Glutamatergic neuron (in vitro differentiated cells): ENCODE measurements at places on chromosomes 11 and 22.

- no peaks in the 10 kb centered on the region for H3K36me3 ChIP-seq
- peak overlapping the region; percentile 61 for H3K4me3 ChIP-seq
- H3K27me3 ChIP-seq, result peaks cover 20% of the 10 kb centered on the region
- peak overlapping the region; percentile 77 for H3K27ac ChIP-seq
- DNase-seq, result no peak
- H3K4me1 ChIP-seq, result peaks cover 44% of the 10 kb centered on the region
These were observed 575 bp downstream of the MFNG start for GRCh38 chr22:37485395-37486223.

- no peak overlapping the region for H3K4me3 ChIP-seq
- DNase-seq, result no peak
- peaks cover 15% of the 10 kb centered on the region for H3K27me3 ChIP-seq
These were observed 6.1 kb downstream of the MAP4K2 start for GRCh38 chr11:64796757-64797541.

DNA sequence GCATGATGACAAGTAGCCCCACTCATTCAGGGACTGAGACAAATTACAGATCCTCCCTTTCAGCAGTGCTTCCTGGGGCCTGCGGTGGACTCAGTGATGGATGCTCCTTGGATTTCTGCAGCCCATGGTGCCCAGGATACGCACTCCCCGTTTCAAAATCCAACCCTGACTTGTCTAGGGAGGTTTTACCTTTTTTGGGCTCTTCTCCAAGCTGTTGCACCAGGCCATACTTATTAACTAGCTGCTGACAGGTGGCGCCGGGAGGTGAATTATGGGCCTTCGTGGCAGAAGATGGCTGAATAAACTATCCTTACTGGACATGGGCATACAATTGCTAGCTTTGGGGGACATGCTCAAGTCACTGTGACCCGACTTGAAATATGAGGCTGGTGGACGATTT is 324.3 kb upstream of the SYN3 start:
- H3K4me3 ChIP-seq, result no peak overlapping the region
- no peak for DNase-seq
- peaks cover 14% of the 10 kb centered on the region for H3K36me3 ChIP-seq
- H3K4me1 ChIP-seq, result peaks cover under 1% of the 10 kb centered on the region
- no peak overlapping the region for H3K27ac ChIP-seq

DNA sequence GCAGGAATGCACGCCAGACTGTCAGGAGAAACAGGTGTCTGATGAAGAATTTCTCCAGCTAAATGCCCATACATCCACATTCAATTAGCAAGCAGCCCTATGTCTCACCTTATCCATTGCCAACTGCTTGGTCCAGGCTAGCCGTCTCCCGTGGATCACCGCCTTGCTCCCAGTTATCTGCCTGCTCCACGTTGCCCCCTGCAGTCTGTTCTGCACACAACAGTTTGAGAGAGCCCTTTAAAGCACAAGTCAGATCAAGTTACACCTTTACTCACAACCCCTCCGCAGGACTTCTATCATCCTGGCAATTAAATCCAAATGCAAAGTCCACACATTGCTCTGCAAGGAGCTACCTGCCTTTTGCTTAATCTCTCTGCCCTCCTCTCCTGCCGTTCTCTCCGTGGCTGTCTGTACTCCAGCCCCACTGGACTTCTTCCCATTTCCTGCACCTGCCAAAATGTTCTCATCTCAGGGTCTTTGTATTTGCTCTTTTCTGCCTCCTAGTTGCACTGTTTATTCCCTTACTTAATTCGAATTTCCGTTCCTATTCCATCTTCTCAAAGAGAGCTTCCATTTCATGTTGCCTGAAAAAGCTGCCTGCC is 185.3 kb upstream of the LARGE1 start:
- no peak overlapping the region for H3K27ac ChIP-seq
- H3K4me3 ChIP-seq, result no peak overlapping the region
- H3K27me3 ChIP-seq, result peaks cover 12% of the 10 kb centered on the region
- H3K36me3 ChIP-seq, result no peaks in the 10 kb centered on the region
- DNase-seq, result peak; percentile 84

DNA sequence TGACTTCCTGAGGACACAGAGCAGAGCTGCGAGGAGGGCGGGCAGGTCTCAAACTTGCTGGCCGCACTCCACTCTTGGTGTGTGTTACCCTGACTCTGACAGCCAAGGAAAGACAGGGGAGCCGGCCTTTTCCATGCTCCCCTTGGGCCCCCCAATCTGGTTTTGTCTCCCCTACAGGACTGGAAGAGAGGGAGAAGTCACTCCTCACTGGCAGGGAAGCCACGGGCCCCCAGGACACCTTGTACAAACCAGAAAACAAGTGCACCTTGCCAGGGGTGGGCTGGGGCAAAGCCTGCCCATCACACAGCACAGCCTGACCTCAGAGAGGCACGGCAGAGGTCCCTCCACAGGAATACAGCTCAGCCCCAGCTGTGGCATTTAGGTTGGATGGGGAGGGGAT is 20.2 kb downstream of the CBX7 start:
- peaks cover 12% of the 10 kb centered on the region for H3K27me3 ChIP-seq
- no peak for DNase-seq
- no peak overlapping the region for H3K27ac ChIP-seq
- H3K4me1 ChIP-seq, result peaks cover 14% of the 10 kb centered on the region
- no peaks in the 10 kb centered on the region for H3K36me3 ChIP-seq

- H3K36me3 ChIP-seq, result no peaks in the 10 kb centered on the region
- no peaks in the 10 kb centered on the region for H3K27me3 ChIP-seq
- H3K4me3 ChIP-seq, result no peak overlapping the region
- H3K27ac ChIP-seq, result no peak overlapping the region
- DNase-seq, result no peak
- no peaks in the 10 kb centered on the region for H3K4me1 ChIP-seq
These were observed 6.3 kb downstream of the MS4A12 start for GRCh38 chr11:60498853-60499252.

GRCh38 chr11:86671531-86672006 is 847 bp downstream of the ME3 start:
- peak overlapping the region; percentile 74 for H3K4me3 ChIP-seq
- H3K27ac ChIP-seq, result peak overlapping the region; percentile 20
- H3K36me3 ChIP-seq, result no peaks in the 10 kb centered on the region

DNA sequence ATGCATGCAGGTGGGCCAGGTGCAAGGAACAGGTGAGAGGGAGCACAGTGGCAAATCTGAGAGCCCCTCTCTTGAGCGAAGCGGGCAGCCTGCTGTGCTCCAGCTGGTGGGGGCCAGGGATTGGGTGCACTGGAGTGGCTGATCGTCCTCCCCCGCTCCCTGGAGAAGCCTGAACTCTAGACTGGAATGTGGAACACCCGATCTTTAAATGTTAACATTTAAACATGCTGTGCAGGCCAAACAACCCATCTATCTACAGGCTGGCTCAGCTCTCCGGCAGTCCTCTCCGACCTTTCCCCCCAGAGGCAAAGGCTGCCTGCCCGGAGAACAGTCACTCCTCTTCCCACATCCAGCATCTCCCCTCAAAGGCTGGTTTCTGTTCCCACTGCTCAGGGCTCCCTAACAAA is 5.1 kb downstream of the MRGPRF start:
- H3K4me1 ChIP-seq, result peaks cover 12% of the 10 kb centered on the region
- no peak overlapping the region for H3K27ac ChIP-seq
- no peak for DNase-seq
- no peak overlapping the region for H3K4me3 ChIP-seq

DNA sequence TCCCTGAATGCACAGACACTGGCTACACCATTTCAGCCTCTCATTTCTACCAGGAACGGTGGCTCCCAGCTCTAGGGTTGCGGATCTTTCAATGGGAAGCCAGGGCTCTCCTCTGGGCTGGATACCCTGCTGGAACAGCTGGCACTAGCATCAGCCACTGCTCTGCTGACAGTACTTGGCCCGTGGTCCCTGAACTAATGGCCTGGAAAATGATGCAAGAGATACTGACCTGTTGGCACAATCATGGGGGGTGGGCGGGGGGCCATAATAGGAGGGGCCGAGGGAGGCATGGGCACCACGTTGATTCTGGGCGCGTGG is 10.7 kb upstream of the TBC1D10A start:
- H3K36me3 ChIP-seq, result no peaks in the 10 kb centered on the region
- no peaks in the 10 kb centered on the region for H3K4me1 ChIP-seq
- H3K27ac ChIP-seq, result no peak overlapping the region
- no peak overlapping the region for H3K4me3 ChIP-seq
- no peaks in the 10 kb centered on the region for H3K27me3 ChIP-seq
- DNase-seq, result no peak

- no peaks in the 10 kb centered on the region for H3K36me3 ChIP-seq
- peaks cover 2% of the 10 kb centered on the region for H3K4me1 ChIP-seq
- H3K4me3 ChIP-seq, result no peak overlapping the region
These were observed 28.7 kb downstream of the NPAT start for GRCh38 chr11:108193725-108194124.

DNA sequence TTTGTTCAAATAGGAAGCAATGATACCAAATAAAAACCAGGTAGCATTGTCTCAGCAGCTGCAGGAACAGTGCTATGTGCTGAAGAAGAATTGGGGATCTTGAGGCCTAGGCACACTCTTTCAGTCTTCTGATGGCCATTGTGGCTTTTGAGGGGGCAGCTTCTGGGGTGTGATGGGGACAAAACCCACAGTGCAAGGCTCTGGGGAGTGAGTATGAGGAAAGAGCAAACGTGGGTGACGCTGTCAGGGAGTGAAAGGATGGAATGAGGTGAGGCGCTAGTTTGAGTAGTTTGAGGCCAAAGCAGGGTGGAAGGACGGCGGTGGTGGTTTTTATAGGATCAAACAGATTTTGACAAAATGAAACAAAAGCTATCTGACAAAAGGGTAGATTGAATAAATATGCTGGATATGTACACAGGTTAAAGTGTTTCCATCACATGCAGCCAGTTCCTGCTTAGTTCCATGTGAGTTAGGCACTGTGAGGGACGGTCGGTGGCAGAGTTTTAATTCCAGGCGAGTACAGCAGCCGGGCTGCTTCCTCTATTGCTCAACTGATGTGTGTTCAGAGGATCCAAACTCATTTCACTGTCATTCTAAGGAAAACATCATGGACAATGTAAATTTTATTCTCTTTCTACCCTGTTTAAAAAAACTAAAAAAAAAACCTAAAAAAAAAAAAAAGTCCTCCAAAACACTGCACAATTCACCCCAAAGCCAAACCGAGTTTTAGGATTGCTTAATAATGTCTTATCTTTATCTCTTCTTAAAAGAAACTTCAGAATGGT is 18.9 kb downstream of the ADAMTS15 start:
- H3K27ac ChIP-seq, result no peak overlapping the region
- H3K36me3 ChIP-seq, result no peaks in the 10 kb centered on the region
- no peak for DNase-seq
- H3K4me3 ChIP-seq, result no peak overlapping the region
- H3K4me1 ChIP-seq, result no peaks in the 10 kb centered on the region
- no peaks in the 10 kb centered on the region for H3K27me3 ChIP-seq

GRCh38 chr11:12280199-12280837 is 97.1 kb upstream of the PARVA start:
- DNase-seq, result no peak
- H3K4me1 ChIP-seq, result peaks cover 2% of the 10 kb centered on the region
- no peak overlapping the region for H3K4me3 ChIP-seq
- peaks cover 2% of the 10 kb centered on the region for H3K27me3 ChIP-seq

- H3K36me3 ChIP-seq, result no peaks in the 10 kb centered on the region
- no peak overlapping the region for H3K27ac ChIP-seq
- H3K4me3 ChIP-seq, result no peak overlapping the region
- H3K4me1 ChIP-seq, result peaks cover 45% of the 10 kb centered on the region
These were observed 124.5 kb downstream of the COMMD9 start for GRCh38 chr11:36164506-36165250.

- peaks cover 9% of the 10 kb centered on the region for H3K4me1 ChIP-seq
- H3K27ac ChIP-seq, result peak overlapping the region; percentile 36
- H3K36me3 ChIP-seq, result no peaks in the 10 kb centered on the region
- peak; percentile 51 for DNase-seq
- peaks cover under 1% of the 10 kb centered on the region for H3K27me3 ChIP-seq
- H3K4me3 ChIP-seq, result peak overlapping the region; percentile 7
These were observed 41.8 kb downstream of the TXN2 start for GRCh38 chr22:36439481-36440271.

- no peak for DNase-seq
- H3K27ac ChIP-seq, result no peak overlapping the region
- H3K4me3 ChIP-seq, result no peak overlapping the region
- no peaks in the 10 kb centered on the region for H3K4me1 ChIP-seq
These were observed 47.1 kb downstream of the INSC start for GRCh38 chr11:15161790-15162189.

GRCh38 chr22:35411102-35411501 is 11.2 kb downstream of the MCM5 start:
- no peaks in the 10 kb centered on the region for H3K4me1 ChIP-seq
- no peak overlapping the region for H3K27ac ChIP-seq
- H3K27me3 ChIP-seq, result peaks cover 5% of the 10 kb centered on the region
- no peak for DNase-seq
- peaks cover 4% of the 10 kb centered on the region for H3K36me3 ChIP-seq

DNA sequence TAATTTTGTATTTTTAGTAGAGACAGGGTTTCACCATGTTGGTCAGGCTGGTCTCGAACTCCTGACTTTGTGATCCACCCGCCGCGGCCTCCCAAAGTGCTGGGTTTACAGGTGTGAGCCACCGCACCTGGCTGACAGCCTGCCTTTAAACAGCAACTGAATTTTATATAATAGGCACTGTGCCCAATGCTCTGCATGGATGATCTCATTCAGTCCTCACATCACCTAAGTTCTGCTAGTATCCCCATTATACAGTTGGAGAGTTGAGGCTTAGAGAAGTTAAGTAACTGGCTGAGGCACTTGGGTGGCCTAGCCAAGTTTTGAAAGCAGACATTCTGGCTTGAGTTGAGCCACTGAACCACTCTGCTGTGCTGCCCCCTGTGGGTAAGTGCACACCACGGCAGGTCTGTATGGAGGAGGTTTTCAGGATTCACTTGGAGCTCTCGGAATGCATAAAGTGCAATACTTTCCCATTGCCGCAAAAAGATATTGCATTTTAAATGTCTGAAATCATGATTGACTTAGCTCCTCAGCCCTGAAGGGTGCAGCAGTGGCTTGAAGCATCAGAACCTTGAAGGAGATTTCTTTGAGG is 112.4 kb downstream of the LDLRAD3 start:
- H3K36me3 ChIP-seq, result peaks cover 13% of the 10 kb centered on the region
- no peak overlapping the region for H3K4me3 ChIP-seq
- H3K4me1 ChIP-seq, result peaks cover 20% of the 10 kb centered on the region
- no peak overlapping the region for H3K27ac ChIP-seq
- DNase-seq, result peak; percentile 63

DNA sequence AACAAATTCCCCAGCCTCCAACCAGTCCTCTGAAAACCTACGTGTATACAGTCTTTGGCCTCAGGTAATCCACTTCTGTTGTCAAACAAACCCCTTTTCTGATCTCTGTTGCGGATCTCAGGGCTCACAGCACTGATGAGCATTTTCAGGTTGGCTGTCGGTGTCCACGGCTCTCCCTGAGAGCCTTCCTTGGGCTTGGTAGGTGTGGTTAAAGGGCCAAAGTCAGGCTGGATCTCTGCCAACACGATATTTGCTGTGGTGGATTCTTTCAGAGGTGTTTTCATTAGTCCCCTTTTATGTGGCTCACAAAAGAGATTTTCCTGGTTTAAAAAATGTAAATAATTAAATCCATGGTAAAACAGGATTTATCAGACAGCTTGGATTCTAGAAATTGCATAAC is 2.9 kb downstream of the E2F8 start:
- H3K4me3 ChIP-seq, result no peak overlapping the region
- no peak overlapping the region for H3K27ac ChIP-seq
- peaks cover 6% of the 10 kb centered on the region for H3K27me3 ChIP-seq
- H3K36me3 ChIP-seq, result no peaks in the 10 kb centered on the region
